ENCODE measurements at places on chromosomes 1 and 21.

DNA sequence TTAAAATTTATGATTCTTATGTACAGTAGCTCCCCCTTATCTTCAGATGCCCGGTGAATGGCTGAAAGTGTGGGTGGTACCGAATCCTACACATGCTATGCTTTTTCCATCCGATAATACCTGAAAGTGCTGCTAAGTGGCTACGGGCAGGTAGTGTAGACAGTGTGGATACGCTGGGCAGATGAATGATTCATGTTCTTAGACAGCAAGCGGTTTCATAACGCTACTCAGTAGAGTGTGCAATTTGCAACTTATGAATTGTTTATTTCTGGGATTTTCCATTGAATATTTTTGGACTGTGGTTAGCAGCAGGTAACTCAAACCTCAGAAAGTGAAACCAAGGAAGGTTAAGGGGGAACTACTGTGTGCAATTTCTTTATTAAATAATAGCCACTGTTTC, 7.5 kb downstream of the PCP4 start:
- no peak for DNase-seq

GRCh38 chr1:213066363-213066762, 15.3 kb downstream of the RPS6KC1 start:
- DNase-seq, result no peak

DNA sequence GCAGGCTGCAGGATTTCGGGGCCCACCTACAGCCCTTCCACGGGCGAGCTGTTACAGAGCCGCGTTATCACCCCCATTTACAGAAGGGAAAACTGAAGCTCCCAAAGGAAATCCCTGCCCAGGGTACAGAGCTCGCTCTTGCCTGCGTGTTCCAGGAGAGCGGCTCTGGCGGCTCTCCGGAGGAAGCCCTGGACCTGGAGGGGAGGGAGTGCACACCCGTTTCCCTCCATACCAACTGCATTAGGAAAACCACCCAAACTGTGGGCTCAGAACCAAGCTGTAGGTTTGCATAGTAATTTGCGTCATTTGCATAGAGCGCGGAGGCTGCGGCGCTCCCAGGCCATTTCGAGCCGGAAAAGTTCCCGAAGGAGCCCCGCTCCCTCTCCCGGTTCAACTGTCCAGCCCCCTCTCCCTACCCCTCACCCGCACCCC, 24.7 kb upstream of the ADGRB2 start:
- DNase-seq, result no peak

DNA sequence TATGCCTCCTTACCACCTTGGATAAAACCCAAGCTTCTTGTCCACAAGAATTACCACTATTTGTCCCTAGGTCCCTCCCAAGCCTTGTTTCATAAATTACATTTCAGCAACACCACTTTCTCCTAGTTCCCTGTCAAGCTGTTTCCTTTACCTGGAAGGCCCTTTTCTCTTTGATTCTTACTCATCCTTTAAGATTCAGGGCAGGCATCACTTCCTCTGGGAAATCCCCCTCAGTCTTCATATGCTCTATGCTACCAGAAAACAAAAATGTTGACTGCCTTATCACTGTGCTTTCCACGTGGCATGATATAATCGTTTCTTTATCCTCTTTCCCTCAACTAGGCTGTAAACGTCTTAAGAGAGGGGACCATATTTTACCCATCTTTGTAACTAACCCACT, 102.7 kb downstream of the LYST start:
- DNase-seq, result no peak

DNA sequence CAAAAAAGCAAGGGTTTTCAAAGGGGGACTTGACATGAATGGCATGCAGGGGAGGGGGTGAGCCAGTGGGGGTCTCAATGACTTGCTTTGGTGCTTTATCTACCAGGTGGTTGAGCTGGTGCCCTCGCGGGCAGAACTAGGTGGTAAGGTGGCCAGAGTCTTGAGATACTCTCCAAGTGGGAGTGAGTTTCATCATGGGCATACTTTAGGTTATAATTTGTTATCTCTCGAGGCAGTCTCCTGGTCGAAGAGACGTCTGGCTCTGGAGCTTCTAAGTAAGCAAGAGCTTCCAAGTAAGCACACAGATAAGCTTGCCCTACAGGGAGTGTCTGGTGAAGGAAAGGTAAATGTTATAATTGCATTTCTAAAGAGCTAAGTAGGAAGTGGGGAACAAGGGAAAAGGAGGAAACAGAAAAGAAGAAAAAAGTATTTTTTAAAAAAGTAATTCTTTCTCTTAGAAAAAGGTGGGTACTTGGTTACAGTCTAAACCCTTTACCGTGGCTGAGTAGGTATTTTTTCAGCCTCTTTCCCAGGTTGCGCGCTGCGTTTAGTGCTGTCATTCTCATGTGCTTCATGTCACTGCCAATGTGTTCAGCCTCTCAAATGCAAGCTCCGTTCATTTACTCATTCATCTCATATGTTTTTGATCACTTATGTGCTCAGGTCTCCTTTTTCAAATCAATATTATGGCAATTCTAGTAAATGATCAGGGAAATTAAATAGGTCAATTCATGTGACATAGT, 31.6 kb upstream of the DNAJC6 start:
- no peak for DNase-seq

GRCh38 chr1:231074046-231074445, 34.0 kb upstream of the FAM89A start:
- no peak for DNase-seq

- no peak for DNase-seq
Measured at GRCh38 chr1:236165238-236165981, 23.1 kb downstream of the GPR137B start.

DNA sequence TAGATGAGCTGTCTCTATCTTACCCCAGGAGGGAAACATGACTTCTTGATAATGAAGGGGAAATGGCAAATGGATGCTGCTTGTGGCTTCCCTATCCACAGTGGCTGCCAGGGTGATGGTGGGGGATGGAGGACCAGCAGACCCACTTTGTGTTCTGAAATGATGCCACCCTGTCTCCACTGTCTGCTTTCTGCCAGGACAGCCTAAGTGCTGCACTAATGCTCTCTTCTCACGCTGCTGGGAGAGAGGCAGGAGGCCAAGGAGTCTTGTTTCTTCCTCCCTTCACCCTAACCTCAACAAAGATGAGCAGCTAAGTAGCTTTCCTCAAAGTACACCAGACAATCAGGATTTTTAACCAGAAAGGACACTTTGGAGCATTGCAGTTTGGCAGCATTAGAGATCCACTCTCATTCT, 36.6 kb downstream of the XCL1 start:
- no peak for DNase-seq

DNA sequence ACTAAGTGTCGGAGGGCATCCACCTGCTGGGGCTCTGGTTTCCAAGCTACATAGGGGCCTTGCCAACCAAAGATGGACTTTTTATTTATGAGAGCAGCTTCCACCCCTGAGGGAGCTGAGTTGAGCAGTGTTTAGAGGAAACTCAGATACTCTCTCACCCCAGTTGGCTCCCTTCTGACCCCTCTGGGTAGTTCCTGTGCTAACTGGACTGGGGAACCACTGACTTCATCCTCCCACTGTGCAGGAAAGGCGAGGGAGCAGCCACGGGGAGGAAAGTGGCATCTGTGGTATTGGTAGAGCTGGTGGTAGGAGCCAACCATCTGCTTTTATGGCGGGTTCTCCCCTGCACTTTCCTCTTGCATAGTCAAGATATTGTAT, 70.4 kb downstream of the MPZL1 start:
- DNase-seq, result no peak
